Umbilical cord (tissue), 2 donors: ENCODE measurements at places on chromosomes 12 and 14.

- no peak for DNase-seq
Observed at GRCh38 chr14:105472486-105472991, 2.1 kb upstream of the CRIP2 start.

DNA sequence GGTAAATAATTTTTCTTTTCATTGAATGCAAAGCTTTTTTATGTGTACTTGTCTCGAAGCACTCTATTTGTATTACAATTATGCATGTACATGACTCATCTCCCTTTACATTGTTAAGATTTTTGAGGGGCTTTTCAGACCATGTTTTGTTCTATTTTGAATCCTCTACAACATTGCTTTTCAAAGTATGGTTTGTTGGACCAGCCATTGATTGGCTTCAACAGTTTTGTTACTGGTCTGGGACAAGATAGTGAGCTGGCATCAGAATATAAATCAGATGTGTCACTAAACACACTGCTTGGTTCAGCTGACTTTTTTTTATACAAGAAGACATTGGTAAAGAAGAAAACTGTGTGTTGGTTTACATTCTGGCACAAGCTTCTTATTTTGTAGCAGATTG is 122.3 kb downstream of the MON2 start:
- DNase-seq, result no peak

DNA sequence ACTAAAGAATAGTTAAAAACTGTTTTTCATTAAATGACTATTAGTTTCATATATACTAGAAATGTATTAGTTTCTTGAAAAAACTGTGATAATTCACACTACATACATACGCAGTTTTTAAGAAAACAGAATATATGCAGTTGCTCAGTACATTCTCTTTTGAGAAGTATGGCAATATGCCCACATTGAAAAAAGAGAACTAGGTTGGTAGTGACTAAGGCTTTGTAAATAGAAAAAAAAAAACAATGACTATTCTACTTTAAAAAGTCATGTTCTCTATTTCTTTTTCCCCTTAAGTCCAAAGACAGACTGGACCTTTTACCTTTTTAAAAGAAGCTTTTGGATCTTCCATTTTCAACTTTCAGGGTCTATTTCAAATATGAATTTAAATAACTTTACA is 25.0 kb downstream of the SNX6 start:
- no peak for DNase-seq

DNA sequence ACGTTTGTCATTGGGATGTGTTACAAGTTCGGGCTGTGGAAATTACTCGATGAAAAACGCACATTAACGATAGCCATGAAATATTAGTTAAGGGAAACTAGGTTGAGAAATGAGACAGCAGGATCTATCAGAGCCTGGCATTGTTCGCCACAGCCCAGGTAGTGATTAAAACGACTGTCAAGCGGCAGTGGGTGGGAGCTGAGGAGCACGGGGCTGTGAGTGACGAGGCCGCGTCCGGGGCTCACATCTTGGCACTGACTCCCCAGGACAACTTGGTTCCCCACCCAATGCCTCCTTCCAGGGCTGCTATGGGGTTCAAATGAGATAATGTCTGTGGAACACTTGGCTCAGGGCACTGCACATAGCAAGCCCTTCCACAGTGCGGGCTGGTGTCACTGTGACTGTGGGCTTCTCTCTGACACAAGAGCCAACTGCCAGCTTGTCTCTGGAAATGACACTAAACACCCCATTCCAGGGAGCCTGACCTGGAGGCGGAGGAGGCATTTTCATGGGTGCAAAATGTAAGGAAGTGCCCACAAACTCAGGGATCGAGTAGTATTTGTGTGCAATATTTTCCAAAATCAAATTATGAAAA is 19.3 kb downstream of the MMAB start:
- no peak for DNase-seq

- DNase-seq, result no peak
Observed at GRCh38 chr12:130880411-130880885, 8.6 kb downstream of the RAN start.

GRCh38 chr12:55850401-55850800 is 7.7 kb upstream of the MMP19 start:
- no peak for DNase-seq

DNA sequence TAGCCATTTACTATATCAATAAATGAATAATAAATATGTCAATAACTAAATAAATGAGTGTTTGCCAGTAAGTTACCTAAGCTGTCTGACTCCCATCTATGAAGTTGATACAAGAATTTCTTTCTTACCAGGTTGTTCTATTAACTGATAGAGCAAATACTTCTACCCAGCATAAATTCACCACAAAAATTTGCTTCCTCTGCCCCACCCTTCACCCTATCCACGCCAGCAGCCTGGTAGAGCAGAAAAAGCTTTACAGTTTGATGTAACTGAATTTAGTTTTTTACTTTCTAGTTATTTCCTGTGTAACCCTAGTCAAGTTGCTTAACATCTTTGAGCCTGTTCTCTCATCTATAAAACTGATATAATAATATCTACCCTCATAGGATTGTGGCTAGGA is 94.9 kb upstream of the SLC16A7 start:
- DNase-seq, result no peak

DNA sequence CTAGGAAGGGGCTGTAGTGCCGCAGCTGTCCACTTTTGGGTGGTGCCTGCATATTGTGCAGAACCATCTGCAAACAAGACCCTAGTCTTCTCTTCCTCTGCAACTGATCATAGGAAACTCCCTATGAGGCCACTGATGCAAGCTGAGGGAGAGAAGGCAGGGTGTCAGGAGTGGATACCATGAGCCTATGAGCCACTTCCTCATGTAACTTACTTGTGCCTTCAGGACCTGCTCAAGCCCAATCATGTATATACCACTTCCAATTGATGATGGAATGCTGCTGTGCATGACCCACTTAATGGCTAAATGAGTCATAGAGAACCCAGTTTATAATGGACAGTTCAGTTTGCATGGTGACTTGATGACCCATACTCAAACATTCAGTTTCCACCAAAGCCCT is 107.9 kb downstream of the ALG10B start:
- DNase-seq, result no peak

DNA sequence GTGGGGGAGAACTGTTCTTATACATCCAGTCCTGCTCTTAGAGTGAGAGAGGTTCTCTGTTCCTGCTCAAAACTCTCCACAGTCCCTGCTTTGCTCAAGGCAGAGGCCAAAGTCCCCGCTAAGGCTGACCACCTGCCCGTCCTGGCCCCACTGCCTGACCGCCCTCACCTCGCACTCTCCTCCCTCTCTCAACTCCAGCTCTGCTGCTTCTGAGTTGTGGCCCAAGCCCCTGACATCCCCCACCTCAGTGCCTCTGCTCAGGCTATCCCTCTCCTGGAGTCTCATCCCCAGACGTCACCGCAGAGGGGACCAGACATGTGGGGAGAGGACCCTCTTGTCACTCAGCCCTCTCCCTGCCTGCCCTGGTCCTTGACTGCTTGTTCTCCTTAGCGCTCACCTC is 110.6 kb downstream of the CALM1 start:
- DNase-seq, result no peak

DNA sequence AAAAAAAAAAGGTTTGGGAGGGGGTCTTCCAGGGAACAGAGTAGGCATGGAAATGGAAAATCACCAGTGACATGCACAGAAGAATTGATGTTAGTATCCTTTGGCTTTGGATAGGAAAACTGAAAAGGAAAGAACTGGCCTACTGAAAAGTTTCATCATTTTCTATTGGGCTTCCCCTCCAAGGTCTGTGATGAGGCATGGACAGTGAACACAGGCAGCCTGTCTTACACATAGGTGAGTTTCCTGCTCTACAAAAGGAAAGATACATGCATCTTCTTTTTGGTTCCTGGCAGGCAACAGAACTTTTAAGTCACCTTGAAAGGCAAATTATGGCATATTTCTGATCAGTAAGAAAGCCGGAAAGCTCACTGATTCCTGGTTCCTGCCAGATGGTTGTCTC is 5.8 kb downstream of the BMAL2 start:
- DNase-seq, result no peak

- DNase-seq, result peak; percentile 73
Observed at GRCh38 chr14:60561845-60562746, 53.1 kb downstream of the SIX6 start.

GRCh38 chr14:52741865-52742264 is 11.9 kb downstream of the STYX start:
- DNase-seq, result no peak

- peak; percentile 38 for DNase-seq
Observed at GRCh38 chr14:59363531-59364226, 101.5 kb downstream of the GPR135 start.

- DNase-seq, result no peak
Observed at GRCh38 chr12:15289192-15289591, 33.1 kb upstream of the PTPRO start.

DNA sequence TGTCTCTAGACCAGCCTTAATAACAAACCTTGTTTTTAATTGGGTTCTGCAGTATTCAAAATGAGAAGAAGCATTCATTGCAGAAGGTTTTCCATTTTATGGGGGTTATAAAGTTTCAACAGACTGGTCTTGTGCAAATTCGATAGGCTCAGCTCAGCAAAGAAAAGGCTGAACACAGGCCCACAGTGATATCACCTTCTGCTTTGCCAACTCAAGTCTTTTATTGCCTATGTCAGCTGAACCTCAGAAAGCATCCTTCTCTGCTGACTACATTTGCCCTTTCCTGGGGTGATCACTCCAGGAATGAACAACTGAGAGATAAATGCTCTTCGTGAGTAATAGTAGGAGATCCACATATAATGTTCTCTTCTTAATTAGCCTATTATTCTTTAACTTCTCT is 134.5 kb upstream of the CCDC175 start:
- peak; percentile 9 for DNase-seq

DNA sequence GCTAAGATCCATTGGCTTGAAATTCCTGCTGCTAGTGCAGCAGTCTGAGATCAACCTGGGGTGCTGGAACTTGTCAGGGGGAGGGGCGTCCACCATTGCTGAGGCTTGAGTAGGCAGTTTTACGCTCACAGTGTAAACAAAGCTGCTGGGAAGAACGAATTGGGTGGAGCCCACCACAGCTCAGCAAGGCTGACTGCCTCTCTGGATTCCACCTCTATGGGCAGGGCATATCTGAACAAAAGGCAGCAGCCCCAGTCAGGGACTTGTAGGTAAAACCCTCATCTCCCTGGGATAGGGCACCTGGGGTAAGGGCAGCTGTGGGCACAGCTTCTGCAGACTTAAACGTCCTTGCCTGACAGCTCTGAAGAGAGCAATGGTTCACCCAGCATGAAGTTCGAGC is 191.7 kb downstream of the ALG10B start:
- DNase-seq, result no peak

GRCh38 chr14:88322504-88323085 is 474 bp downstream of the KCNK10 start:
- no peak for DNase-seq

- no peak for DNase-seq
Observed at GRCh38 chr14:51972566-51972965, 16.8 kb upstream of the RTRAF start.

DNA sequence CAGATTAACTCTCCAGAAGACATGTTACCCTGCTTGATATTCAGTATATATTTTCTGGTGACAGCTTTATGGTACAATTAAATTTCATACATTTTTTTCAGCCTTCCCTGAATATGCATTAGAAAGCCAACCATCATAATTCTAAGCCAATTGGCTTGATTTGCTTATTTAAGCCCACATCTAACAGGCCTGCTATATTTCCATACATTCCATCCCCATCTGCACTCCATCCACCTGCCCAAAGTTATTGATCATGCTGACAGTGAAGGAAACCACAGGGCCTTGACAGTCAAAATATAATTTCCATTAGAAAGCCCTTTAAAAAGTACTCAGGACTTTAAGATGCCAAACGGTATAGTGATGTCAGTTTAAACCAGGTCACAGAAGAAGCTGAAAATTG is 164.3 kb downstream of the GXYLT1 start:
- peak; percentile 28 for DNase-seq

DNA sequence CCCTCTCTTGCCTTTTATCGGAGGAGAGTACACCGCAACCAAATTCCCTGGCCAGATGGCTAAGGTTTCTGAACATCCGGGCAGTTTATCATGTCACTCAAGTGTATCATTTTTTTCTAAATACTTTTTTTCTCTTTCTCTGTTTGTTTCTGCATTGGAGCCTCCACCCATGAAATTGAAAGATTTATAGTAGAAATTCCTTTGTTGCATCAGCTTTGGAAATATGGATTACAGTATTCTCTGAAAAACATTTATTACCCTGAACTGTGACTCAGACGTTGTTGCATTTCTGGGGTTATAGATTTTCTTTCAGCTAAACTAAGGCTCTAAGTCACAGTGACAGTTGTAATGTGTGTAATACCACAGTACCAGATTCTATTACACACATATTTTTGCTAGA is 187.0 kb downstream of the SPTSSA start:
- DNase-seq, result peak; percentile 49

GRCh38 chr14:60840313-60840712 is 105.8 kb downstream of the MNAT1 start:
- no peak for DNase-seq

DNA sequence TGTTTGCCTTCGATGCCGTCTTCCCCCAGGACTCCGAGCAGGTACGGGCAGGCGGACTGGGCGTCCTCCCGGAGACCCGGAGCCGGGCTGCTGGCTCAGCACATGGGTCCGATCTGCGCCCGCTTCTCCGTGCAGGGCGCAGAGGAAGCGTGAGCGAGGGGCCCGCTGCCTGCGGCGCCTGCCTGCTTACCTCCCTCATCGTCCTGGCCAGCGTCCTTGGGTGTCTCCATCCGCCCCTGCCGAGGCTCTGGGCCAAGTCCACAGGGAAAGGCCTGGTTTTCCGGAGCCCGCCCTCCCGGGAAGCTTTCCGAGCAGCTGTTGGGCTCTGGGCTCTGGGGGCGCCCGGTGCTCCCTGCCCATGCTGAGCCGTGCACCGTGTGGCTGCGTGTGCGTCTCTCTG is 33.5 kb downstream of the KIF26A start:
- peak; percentile 76 for DNase-seq

GRCh38 chr12:78612190-78612589 is 252.4 kb upstream of the SYT1 start:
- no peak for DNase-seq

DNA sequence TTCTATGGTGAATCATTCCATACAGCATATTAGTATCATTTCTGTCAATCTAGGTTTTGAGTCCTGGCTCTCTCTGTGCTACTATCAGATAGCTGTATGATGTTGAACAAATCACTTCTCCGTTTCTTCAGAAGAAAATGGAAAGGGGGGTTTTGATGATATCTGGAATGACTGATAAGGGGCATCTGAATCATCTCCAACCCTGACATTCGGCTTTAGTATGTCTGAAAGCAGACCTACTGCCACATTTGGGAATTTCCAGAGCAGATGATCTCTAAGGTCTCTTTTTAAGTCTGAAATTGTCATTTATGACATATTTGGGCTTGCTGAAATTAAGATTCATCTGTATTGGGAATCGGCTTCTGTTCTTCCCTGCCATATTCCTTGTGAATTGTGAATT is 10.1 kb downstream of the MLF2 start:
- no peak for DNase-seq

GRCh38 chr12:107296681-107297089 is 203.3 kb upstream of the CRY1 start:
- no peak for DNase-seq
